ENCODE measurements at places on chromosomes 13 and 19.

GRCh38 chr19:10044390-10044789, 31.1 kb downstream of the RDH8 start:
- no peak for DNase-seq

DNA sequence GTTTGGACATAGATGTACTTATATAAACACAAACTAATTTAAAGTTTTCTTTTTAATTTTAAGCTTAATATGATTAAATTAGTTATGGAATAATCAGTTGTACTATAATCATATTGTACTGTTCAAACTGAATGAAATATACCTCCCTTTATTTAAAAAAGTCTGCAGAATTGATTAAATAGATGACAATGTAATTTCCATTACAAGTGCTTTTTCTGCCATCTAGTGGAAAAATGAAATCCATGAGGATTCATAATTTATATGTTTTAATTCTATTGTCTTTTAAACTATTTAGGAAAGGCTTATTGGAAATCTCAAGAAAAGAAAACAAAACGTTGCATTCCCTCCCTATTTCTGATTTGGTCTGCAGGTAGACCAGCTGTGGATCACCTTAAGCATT, 30.9 kb downstream of the MZT1 start:
- no peak for DNase-seq

GRCh38 chr19:18439025-18439909, 1.3 kb upstream of the ISYNA1 start:
- DNase-seq = peak; percentile 88

DNA sequence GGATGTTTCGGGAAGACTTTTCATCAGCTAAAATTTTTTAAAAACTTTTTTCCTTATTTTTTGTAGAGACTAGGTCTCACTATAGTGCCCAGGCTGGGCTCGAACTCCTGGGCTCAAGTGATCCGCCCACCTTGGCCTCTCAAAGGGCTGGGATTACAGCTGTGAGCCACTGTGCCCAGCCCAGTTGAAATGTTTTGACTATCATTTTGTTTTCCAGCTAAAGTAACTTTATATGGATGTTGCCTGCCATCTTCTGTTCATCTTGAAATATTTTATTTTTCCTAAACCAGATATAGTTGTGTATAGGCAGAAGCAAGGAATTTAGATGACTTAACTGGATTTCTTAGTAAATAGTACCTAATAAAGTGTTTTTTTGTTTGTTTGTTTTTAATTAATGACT, 7.0 kb downstream of the CAB39L start:
- DNase-seq = peak; percentile 61

- DNase-seq = no peak
Observed at GRCh38 chr13:48146122-48146521, 51.2 kb upstream of the MED4 start.

DNA sequence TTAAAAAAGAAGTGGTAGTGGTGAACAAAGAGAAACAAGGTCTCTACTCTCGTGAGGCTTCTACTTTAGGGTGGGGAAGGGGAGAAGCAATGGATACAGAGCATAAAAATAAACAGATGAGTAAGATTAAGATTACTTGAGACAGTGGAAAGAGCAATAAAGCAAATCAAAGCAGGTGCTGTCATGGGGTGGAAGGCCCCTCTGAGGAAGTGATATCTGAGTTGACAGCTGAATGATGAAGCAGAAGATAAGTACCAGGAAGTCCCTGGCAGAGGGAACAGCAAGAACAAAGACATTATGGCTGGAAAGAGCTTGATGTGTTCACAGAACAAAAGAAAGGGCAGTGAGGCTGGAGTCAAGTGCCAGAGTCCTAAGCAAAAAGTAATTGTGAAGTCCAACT, 221.8 kb downstream of the ENOX1 start:
- no peak for DNase-seq

DNA sequence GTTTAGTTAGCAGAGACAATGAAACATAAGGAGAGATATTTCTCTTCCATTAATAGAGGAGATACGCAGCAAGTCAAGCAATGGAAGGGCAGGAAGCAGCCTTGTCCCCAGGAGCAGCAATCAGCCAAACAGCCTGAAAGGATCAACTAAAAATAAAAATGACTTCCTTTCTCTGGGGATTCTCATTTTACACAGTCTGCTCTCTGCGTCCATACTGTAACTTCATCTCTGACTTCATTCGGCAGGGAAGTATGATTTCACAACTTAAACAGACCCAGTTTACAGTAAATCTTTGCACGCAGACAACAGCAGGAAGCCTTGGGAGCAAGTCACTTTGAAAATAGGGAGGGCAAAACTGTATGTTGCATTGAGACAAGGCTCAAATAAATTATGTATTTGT, 826.7 kb downstream of the DIAPH3 start:
- DNase-seq = peak; percentile 35

GRCh38 chr19:10007371-10008183, 2.7 kb downstream of the COL5A3 start:
- no peak for DNase-seq

- peak; percentile 49 for DNase-seq
Observed at GRCh38 chr13:86572115-86572514, 772.9 kb upstream of the SLITRK6 start.

- DNase-seq = no peak
Observed at GRCh38 chr13:94947392-94947791, 235.0 kb upstream of the SOX21 start.

DNA sequence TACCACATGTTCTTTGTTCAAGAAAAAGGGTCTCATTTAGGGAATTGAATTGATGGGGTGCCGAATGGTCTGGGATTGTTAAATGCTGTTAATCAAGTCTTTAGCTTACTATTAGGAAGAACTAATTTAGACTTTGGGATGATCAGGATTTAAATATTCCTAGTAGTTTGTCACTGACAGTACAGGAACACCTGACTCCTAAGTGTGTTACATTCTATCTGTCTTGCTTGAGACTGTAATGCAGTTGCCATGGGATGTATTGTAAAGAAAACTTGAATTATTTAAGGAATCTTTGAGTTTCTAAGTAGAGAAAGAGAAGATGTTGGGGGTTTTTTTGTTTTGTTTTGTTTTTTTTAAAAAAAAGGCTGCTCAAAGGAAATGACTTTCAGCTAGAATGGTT, 17.8 kb upstream of the KCTD4 start:
- no peak for DNase-seq

DNA sequence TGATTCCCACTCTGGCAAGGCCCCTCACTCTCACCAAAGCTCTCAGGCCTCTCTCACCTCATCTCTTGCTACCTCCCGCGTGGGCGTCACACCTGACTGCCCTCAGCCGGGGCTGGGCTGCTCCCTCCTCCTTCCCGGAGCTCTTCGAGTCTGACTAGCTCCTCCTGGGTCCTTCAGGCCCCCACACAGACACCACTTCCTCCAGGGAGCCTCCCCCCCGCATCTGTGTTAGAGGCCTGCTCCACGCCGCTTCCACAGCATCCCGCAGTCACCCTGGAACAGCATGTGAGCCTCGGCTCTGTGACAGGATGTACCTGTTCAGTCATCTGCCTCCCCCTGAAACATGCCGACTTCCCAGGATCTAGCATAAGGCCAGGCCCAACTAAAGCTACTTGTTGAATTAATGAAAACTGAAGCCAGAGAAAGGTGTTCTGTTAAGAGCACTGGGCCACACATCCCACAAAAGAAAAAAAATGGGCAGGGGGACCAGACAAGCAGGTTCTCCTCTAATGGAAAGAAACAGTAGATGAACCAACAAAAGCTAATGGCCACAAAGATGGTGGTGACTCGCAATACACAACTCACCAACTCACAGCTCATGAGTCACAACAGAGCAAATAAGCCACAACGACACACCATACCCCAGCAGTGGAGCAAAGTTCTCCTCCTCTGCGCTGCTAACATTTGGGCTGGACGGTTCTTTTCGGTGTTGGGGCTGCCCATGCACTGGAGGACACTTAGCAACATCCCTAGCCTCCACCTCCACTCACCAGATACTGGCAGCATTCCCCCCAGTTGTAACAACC, 3.0 kb downstream of the PPP6R1 start:
- DNase-seq = peak; percentile 42

- DNase-seq = peak; percentile 29
Observed at GRCh38 chr19:16654627-16655026, 5.3 kb downstream of the SMIM7 start.

GRCh38 chr13:71906448-71906847, 39.4 kb upstream of the DACH1 start:
- no peak for DNase-seq

GRCh38 chr19:35429698-35430408, 18.2 kb upstream of the FFAR2 start:
- no peak for DNase-seq

GRCh38 chr13:103406967-103407366, 340.8 kb upstream of the SLC10A2 start:
- DNase-seq = no peak

GRCh38 chr19:48982280-48982679, 10.8 kb downstream of the GYS1 start:
- no peak for DNase-seq

- DNase-seq = no peak
Observed at GRCh38 chr19:46205183-46205984, 24.2 kb upstream of the IGFL1 start.

DNA sequence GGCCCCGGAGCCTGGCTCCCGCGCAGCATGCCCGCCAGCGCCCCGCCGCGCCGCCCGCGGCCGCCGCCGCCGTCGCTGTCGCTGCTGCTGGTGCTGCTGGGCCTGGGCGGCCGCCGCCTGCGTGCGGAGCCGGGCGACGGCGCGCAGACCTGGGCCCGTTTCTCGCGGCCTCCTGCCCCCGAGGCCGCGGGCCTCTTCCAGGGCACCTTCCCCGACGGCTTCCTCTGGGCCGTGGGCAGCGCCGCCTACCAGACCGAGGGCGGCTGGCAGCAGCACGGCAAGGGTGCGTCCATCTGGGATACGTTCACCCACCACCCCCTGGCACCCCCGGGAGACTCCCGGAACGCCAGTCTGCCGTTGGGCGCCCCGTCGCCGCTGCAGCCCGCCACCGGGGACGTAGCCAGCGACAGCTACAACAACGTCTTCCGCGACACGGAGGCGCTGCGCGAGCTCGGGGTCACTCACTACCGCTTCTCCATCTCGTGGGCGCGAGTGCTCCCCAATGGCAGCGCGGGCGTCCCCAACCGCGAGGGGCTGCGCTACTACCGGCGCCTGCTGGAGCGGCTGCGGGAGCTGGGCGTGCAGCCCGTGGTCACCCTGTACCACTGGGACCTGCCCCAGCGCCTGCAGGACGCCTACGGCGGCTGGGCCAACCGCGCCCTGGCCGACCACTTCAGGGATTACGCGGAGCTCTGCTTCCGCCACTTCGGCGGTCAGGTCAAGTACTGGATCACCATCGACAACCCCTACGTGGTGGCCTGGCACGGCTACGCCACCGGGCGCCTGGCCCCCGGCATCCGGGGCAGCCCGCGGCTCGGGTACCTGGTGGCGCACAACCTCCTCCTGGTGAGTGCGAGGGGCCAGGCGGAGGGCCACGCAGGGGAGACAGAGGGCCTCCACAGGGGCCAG, at the start of gene KL:
Gene KL (plus strand): TSS at position 10 of the 909 bp plus-strand sequence. CDS start 18 bp downstream, at position 28.
- no peak for DNase-seq

DNA sequence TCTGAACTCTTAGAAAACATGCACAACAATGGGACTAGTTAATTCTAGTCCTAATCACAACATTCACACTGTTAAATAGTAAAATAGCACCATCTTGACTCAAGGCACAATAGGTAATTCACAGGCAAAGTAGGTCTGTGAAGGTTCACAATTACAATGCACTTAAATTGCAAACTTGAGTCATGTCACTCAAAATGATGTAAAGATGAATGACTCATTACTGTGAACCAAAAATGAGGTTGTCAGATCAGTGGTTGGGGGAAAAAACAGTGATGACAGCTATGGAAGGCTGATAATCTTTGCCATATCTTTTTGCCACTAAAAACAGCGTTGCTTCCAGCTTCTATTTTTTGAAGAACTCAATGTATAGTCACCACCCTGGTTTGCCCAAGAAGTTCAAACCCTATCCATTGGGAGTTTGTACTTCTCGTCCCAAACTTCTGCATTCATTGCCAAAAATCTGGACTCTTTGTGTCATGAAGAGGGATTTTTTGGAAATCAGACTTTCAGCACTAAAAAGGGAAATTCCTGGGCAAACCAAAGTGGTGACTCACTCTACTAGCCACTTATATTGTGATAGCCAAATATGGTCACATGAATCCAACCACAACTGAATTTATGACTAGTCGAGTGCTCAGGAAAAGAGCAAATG, 200.9 kb upstream of the TMTC4 start:
- peak; percentile 93 for DNase-seq

- DNase-seq = no peak
Observed at GRCh38 chr19:12913851-12914690, 5.0 kb downstream of the SYCE2 start.

DNA sequence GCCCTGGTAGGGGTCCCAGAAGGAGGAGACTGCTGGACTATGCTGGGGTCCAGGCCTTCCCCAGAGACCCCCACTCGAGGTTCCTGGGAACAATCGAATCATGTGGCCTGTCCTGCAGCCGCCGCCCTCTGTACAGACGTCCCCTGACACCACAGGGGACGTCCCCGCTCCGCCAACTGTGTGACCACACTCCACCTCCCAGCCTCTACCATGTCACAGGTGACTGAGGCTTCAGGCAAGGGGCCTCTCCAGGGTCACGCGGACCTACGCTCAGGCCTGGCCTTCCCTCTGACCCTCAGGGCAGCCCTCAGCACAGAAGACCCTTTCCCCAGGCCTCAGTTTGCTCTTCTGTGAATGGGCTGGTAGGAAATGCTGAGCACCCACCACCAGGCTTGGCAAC, 13.1 kb upstream of the TMEM161A start:
- DNase-seq = no peak

DNA sequence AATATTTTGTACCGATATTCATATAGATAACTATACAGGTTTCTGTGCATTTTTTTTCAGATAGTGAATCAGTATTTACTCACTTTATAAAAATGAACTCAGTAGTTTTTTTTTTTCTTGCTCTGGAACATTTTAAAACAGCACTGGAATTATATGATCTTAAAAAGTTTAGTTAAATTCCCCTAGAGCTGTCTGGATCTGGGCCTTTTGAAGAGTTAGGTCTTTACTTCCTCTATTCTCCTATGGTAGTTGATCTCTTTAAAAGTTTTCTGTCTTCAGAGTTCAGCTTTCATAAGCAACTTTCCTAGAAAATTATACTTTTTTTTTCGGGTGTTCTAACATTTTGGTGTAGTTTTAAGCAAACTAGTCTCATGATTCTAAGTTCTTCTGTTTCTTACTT, 21.8 kb upstream of the RBM26 start:
- DNase-seq = no peak

Measured in amniotic epithelial cell (primary cell).